ENCODE measurements at places on chromosomes 7 and 10.

- no peak for DNase-seq
These were observed 916 bp upstream of the EEPD1 start for GRCh38 chr7:36151921-36152755.

GRCh38 chr10:110172155-110172554, 35.2 kb upstream of the MXI1 start:
- DNase-seq = no peak

DNA sequence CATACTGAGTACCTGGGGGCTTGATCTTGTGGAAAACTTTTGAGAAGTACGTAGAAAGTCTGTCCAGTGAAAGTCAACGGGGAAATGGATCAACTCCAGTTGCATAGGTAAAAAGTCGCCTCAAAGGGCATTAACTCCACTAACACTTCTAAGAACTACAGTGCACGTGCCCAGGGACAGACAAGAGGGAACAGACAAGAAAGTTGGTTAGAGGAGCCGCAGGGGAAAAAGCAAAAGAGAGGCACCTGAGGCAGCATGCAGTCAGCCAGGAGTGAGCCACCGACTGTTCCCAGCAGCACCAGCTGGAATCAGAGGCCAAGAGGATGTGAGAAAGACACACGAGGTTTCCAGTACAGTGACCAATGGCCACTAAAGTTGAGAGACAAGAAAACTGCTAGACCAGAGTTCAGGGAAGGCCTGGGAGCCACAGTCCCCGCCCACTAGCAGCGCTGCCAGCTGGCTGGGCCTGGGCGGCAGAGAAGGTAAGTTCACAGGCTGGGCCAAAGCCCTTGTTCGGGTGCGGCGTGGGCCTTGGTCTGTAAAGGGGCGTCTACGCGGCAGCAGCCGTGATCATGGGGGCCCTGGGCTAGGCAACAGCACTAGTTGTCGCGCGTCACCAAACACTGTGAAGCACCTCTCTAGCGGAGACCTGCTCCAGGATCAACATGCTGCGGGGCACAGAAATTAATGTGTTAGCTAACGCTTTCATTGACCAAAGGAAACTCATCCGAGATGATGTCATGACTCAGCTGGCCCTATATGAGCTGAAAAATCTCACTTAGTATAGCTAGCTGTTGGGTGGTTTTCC, 14.0 kb downstream of the ITGB1 start:
- DNase-seq = no peak

GRCh38 chr7:138705167-138705566, 4.0 kb upstream of the SVOPL start:
- DNase-seq = no peak

DNA sequence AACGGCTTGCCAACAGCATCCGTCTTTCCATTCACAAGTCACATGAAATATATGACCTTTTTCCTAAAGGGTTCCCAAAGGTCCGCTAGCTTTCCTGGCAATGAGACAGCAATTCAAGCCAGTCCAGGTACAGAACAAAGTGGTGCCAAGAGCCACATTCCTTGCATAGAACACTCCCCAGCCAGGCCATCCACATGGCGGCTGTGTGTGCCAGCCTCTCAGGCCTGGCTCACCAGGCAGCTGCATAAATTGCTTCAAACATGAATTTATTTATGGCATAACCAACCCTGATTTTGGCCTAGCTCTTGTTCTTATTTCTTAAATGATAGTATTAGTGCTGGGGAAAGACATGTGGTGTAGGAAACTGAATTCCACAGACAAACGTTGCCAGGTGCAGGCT, 63.7 kb upstream of the CREB5 start:
- no peak for DNase-seq

DNA sequence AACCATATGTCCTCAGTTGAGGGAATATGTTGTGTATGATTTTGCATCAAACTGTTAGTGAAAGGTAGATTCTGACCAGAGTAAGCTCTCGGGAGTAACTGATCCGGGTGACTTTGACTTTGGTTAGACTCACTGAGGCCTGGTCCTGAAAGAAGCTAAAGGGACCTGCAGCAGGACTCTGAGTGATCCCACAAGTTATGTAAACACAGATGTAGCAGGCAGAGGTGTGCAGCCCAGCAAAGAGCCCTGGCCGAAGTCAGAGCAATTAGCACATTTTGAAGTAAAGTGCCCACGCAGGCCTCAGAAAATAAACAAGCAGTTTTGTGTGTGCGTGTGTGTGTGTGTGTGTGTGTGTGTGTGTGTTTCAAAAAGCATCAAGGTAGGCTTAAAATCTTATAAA, 245.6 kb upstream of the FERD3L start:
- no peak for DNase-seq

GRCh38 chr7:141533149-141533949, 17.9 kb upstream of the AGK start:
- DNase-seq = no peak
